Endodermal cell (in vitro differentiated cells): ENCODE measurements at places on chromosomes 1 and 21.

- no peak for DNase-seq
Observed at GRCh38 chr21:38881131-38881530, 75.4 kb downstream of the ETS2 start.

DNA sequence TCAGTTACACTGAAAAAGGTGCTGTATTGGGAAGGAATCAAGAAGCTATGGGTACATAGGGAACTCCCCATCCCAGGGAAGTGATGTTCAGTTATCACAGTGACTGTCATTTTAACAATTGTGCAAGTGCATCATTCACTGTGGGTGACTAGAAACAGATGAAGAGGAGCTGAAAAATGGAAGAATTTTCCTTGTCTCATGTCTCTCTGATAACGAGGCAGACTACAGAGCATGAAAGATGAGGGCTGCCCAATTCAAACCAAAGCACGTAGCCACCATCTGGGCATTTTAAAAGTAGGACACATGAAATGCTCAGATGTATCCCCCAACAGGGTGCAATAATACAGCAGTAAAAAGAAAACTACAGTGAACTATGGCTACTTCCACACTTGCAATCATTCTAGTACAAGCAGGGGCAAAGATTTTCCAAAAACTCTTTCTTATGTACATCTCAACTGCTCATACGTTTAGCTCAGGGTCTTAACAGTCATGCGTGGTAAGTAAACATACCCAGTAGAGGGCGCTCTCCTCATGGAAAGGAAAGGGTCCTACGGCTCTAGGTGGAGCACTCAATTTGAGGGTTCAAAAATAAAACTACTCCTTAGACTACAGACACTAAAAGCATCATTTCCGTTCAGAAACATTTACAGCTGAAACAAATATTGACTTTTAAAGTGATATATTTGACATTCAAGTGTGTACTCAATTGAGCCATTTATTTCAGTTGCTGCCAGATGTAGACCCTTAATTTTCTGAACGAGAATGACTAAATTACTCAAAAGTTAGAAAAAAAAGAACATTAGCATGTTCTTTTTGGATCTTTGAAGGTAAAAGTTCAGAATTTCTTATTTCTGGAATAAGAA lies 143.2 kb downstream of the KCTD3 start:
- peak; percentile 79 for DNase-seq

DNA sequence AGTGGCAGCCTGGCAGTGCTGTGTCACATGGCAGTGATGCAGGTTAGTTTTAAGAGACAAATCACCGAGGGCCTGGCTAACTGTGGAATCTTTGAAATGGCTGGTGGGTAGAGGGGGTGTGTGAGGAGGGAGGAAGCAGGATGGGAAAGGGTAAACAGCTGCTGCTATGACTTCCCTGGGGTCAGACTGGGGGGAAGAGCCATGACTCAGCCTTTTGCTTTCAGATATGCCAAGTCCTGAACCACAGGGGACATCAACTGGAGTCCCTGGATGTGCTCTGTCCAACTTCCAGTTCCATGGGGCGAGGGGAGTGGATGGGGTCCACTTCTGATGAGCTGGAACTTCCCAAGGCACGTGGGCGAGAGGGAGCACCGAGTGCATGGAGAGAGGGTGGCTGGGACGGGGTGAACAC lies 121.1 kb upstream of the ADAR start:
- DNase-seq, result no peak

GRCh38 chr1:3283849-3284248 lies 170.6 kb upstream of the ARHGEF16 start:
- DNase-seq, result peak; percentile 86

- no peak for DNase-seq
Observed at GRCh38 chr1:165619647-165620151, 11.3 kb upstream of the MGST3 start.

- DNase-seq, result no peak
Observed at GRCh38 chr21:15943009-15943666, 213.4 kb downstream of the USP25 start.

GRCh38 chr1:99814373-99814900 lies 35.7 kb upstream of the AGL start:
- no peak for DNase-seq

GRCh38 chr1:42043182-42043581 lies 110.0 kb upstream of the GUCA2B start:
- DNase-seq, result no peak
